ENCODE measurements at places on chromosomes 2 and 18. TPM values are rescaled to one million over a fixed set of nuclear protein-coding genes. Genes with fewer than 3 reads are reported as not detected.

- no peak for DNase-seq
- no peak overlapping the region for H3K4me3 ChIP-seq
- no peaks in the 10 kb centered on the region for H3K36me3 ChIP-seq
- H3K27me3 ChIP-seq: no peaks in the 10 kb centered on the region
These were observed 19.5 kb upstream of the RBMS1 start for GRCh38 chr2:160513120-160513519.

DNA sequence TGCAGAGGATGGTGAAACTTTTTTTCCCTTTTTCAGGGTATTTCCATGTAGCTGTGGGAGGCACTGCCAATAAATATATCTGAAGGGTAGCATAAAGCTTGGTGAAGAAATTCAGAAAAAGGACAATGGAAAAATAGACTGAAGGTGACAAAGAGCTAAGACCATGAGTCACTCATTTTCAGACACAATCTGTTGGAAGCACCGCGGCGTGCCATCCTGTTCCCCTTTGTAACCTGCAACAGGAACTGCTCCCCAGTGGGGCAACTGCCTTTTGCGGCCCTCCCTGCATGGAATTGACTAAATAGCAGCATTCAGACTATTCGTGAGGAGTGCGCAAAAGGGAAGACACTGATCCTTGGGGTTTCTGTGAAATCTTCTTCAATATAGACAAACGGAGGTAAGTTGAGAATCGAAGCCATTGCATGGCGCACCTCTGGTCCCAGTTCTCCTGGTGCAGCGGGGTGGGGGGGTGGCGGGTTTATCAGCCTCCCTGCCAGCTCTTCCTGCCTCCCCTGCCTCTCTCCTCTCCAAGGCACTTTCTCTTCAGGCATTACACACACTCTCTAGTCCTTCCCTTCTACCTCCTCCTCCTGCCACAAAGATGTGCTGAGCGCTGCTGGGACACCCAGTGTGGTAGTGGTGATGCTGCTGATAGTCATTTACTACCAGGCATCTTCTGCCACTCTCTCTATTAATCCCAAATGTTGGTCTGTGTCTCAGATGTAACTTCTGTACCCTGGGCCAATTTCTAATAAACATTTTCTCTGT is 126.2 kb upstream of the TMEM200C start:
- H3K4me3 ChIP-seq: no peak overlapping the region
- DNase-seq: no peak
- H3K4me1 ChIP-seq: no peaks in the 10 kb centered on the region
- no peaks in the 10 kb centered on the region for H3K36me3 ChIP-seq
- no peaks in the 10 kb centered on the region for H3K27me3 ChIP-seq
- no peak overlapping the region for H3K27ac ChIP-seq

- H3K36me3 ChIP-seq: no peaks in the 10 kb centered on the region
- no peak overlapping the region for H3K27ac ChIP-seq
- H3K4me3 ChIP-seq: no peak overlapping the region
- DNase-seq: peak; percentile 67
- peaks cover 83% of the 10 kb centered on the region for H3K4me1 ChIP-seq
These were observed 33.1 kb downstream of the ARHGAP15 start for GRCh38 chr2:143162123-143162837.

- no peaks in the 10 kb centered on the region for H3K4me1 ChIP-seq
- no peak for DNase-seq
- peaks cover 5% of the 10 kb centered on the region for H3K27me3 ChIP-seq
- no peak overlapping the region for H3K27ac ChIP-seq
- no peaks in the 10 kb centered on the region for H3K36me3 ChIP-seq
These were observed 6.8 kb upstream of the TGFA start for GRCh38 chr2:70560442-70560841.

- no peaks in the 10 kb centered on the region for H3K4me1 ChIP-seq
- no peaks in the 10 kb centered on the region for H3K27me3 ChIP-seq
- H3K27ac ChIP-seq: no peak overlapping the region
- no peak for DNase-seq
- H3K36me3 ChIP-seq: peaks cover 6% of the 10 kb centered on the region
These were observed 72.5 kb downstream of the RIF1 start for GRCh38 chr2:151482171-151482725.

- no peaks in the 10 kb centered on the region for H3K4me1 ChIP-seq
- no peaks in the 10 kb centered on the region for H3K27me3 ChIP-seq
- no peak overlapping the region for H3K27ac ChIP-seq
- H3K36me3 ChIP-seq: no peaks in the 10 kb centered on the region
- H3K4me3 ChIP-seq: no peak overlapping the region
- no peak for DNase-seq
These were observed 51.0 kb upstream of the CTDP1 start for GRCh38 chr18:79628416-79629248.

- no peak for DNase-seq
- no peaks in the 10 kb centered on the region for H3K36me3 ChIP-seq
- H3K4me1 ChIP-seq: peaks cover 16% of the 10 kb centered on the region
- H3K27me3 ChIP-seq: no peaks in the 10 kb centered on the region
These were observed 12.9 kb downstream of the HES6 start for GRCh38 chr2:238226698-238227586.

GRCh38 chr2:211035548-211036185 is 479.3 kb downstream of the CPS1 start:
- no peak overlapping the region for H3K27ac ChIP-seq
- no peak for DNase-seq
- no peaks in the 10 kb centered on the region for H3K4me1 ChIP-seq
- H3K4me3 ChIP-seq: no peak overlapping the region

GRCh38 chr2:8022908-8023640 is 658.8 kb upstream of the ID2 start:
- no peak overlapping the region for H3K27ac ChIP-seq
- DNase-seq: no peak
- no peaks in the 10 kb centered on the region for H3K27me3 ChIP-seq
- H3K4me1 ChIP-seq: no peaks in the 10 kb centered on the region
- no peak overlapping the region for H3K4me3 ChIP-seq

GRCh38 chr2:133682347-133682746 is 114.1 kb upstream of the NCKAP5 start:
- no peak for DNase-seq
- H3K4me3 ChIP-seq: no peak overlapping the region
- no peak overlapping the region for H3K27ac ChIP-seq
- no peaks in the 10 kb centered on the region for H3K27me3 ChIP-seq
- H3K4me1 ChIP-seq: no peaks in the 10 kb centered on the region
- H3K36me3 ChIP-seq: no peaks in the 10 kb centered on the region

The HAAO gene
- total RNA-seq: not detected

The C2orf15 gene
- total RNA-seq: 2.3 TPM

The SH3RF3 gene
- total RNA-seq: 2.2 TPM

The HRH4 gene
- 1.6 TPM for total RNA-seq

The DHRS9 gene
- 0.44 TPM for total RNA-seq

Measured in CD4-positive, alpha-beta memory T cell (primary cell).